ENCODE measurements at places on chromosomes 6 and 20.

GRCh38 chr6:10316373-10316721 is 98.5 kb downstream of the TFAP2A start:
- no peak for DNase-seq

DNA sequence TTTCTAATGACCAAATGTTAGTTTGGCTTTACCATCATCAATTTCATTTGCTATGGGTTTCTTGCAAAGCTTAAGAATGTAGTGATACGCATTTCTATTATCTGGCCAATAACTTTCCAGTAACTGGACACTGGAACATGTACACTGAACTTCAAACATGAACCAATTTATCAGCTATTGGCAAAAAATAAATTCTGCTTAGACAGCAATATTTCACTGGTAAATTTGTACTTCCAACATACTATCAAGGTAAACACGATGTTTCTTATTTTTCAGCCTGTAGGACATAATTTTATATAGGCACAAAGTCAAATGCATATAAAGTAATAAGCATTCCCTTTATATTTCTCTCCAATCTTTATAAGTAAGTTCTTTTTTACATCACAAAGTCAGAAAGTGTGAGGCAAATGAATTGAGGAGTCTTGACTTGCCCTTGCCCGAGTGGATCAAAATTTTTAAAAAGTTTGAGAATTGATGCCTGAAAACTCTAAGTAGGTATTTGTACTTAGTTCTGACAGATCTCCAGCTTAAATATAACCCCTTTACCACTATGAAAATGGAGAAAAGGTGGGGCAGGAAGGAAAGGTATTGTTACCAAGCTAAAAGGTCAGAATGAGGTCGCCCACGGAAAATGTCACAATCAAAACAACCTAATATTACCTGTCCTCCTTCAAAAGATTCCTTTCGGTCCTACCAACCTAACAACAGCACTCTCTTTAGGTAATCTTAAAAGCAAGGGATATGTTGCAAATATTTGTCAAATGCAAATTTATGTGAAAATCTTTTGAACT is 41.3 kb downstream of the STK38 start:
- DNase-seq: no peak

DNA sequence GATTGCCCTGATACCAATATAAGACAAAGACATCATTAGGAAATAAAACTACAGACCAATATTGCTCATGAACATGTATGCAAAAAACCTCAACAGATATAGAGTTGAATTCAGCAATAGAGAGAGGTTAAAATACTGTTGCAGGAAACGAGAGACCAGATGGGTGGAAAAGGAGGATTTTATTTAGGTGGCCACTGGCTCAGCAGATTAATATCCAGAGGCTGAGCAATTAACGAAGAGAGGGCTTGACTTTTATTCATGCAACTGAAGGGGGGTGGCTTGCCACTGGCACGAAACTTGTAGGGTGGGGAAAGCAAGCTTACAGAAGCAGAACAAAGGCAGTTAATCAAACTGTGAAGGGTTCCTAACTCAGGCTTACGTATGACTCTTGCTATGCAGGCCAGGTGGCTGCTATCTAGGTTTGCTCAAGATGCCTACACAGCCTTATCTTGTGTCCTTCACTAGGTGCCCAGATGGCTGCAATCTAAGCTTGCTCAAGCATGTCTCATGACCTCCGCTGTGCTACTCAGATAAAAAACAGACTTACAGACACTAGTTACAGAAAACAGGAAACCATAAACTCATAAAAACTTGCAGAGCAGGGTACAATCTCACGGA is 126.4 kb downstream of the MMUT start:
- no peak for DNase-seq

- DNase-seq: peak; percentile 68
Observed at GRCh38 chr6:56259234-56260077, 12.1 kb upstream of the COL21A1 start.

DNA sequence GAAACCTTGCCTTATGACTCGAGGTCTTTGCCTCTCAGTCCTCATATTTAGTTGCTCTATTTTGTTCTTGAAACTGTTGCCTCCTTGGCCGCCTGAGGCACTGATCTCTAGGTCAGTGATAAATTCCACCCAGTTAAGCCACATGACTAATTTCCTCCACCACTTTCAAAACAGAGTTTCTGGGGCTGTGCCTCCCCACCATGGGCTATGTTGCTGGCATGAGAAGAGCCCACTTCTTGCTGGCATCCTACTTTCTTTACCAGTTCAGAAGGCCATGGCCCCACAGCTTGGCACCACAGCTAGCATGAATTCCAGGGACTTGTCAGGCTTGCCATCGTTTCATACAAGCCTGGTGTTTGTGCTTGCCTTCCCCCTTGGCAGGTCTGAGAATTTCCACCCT is 361.4 kb upstream of the JAG1 start:
- no peak for DNase-seq

DNA sequence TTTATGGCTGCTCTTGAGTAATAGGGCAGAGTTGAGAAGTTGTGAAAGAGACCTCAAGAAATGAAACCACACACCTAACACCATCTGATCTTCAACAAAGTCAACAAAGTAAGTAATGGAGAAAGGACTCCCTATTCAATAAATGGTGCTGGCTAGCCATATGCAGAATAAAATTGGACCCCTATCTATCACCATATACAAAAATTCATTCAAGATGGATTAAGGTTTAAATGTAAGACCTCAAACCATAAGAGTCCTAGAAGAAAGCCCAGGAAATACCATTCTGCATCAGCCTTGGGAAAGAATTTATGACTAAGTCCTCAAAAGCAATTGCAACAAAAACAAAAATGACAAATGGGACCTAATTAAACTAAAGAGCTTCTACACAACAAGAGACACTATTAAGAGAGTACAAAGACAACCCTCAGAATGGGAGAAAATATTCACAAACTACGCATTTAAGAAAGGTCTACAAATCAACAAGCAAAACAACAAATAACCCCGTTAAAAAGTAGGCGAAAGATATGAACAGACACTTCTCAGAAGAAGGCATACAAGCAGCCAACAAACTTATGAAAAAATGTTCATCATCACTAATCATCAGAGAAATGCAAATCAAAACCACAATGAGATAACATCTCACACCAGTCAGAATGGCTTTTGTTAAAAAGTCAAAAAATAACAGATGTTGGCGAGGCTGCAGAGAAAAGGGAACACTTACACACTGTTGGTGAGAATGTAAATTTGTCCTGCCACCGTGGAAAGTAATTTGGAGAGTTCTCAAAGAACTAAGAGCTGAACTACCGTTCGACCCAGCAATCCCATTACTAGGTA is 4.0 kb downstream of the MAP3K5 start:
- peak; percentile 90 for DNase-seq

GRCh38 chr6:108359901-108360882 is 65.3 kb downstream of the AFG1L start:
- peak; percentile 6 for DNase-seq

GRCh38 chr20:8721098-8721497 is 347.8 kb upstream of the PLCB4 start:
- peak; percentile 70 for DNase-seq

GRCh38 chr6:7058250-7058923 is 49.4 kb upstream of the RREB1 start:
- peak; percentile 98 for DNase-seq

- peak; percentile 9 for DNase-seq
Observed at GRCh38 chr6:35052694-35053565, 88.2 kb downstream of the TCP11 start.
